Midbrain (tissue), 1 donor: ENCODE measurements at places on chromosomes 5 and 9.

GRCh38 chr5:31479706-31480105 is 52.2 kb downstream of the DROSHA start:
- DNase-seq = no peak

DNA sequence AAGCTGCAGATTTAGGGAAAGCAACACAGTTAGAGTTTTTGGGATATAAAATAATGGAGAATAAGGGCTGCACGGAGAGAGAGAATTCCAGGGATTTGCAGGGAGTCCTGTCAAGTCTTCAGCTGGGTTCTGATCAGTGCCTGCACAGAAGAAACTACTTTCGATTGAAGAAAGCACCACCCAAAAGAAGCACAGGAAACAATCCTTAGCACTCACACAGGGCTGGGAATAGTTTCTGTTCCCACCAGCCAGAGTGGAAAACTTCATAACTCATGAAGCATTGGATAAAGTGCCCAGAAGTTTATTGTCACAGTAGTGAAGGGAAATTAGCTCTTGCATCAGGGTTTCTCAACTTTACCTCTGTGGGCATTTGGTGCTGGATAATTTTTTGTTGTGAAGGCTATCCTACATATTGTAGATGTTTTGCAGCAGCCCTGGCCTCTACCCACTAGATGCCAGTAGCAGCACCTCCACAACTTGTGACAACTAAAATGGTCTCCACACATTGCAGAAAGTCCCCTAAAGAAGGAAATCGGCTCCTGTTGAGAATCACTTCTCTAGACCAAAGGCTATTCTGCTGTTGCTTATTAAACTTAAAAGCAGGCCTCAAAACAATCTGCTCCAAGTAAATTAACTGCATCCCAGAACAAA is 71.0 kb upstream of the FAM120A start:
- DNase-seq = no peak

DNA sequence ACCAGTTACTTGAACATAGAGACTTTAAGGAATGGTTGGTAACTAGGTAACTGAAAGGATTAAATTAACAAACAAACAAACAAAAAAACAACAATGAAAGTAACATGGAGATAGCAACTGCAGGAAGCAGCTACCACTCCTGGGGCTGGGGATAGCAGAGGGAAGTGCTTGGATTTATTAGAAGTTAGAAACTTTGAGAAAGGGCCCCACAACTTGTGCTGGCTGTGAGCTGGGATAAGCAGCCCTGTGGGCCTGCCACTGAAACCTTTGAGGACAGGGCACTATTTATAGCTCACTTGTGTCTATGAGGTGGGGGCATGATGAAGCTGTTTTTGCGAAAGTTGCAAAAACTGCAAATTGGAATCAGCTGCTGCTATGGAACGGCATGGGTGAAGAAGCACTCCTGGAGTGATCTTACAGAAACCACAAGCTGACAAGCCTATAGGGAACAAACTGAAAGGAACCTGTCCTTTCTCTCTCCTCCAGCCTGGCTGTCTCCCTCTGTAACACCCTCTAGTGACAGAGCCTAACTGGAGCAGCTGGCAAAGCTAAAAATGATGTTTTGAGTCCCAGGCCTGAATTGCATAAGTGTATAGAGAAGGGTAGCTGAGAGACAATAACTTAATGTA is 91.4 kb upstream of the RANBP6 start:
- DNase-seq = peak; percentile 35

GRCh38 chr5:125310749-125311148 is 564.3 kb upstream of the ZNF608 start:
- DNase-seq = no peak

GRCh38 chr9:29555502-29555901 is 1982.2 kb upstream of the C9orf72 start:
- no peak for DNase-seq

DNA sequence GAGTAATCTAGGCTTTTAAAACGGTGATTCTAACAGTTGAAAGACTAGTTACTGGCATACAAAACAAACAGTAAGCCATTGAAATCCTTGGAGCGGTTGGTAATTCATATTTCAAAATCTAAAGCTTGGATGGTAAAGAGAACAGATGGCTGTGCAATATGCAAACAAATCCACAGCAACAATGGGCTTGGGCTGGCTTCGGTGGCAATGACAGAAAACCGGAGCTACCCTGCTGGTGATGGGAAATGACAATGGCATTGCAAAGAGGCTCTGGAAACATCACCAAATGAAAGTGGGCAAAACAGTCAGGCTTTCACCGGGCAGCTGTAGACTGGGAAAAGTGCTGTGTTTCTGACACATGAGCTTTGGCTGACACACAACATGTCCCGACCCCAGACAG is 42.2 kb downstream of the MED27 start:
- no peak for DNase-seq

DNA sequence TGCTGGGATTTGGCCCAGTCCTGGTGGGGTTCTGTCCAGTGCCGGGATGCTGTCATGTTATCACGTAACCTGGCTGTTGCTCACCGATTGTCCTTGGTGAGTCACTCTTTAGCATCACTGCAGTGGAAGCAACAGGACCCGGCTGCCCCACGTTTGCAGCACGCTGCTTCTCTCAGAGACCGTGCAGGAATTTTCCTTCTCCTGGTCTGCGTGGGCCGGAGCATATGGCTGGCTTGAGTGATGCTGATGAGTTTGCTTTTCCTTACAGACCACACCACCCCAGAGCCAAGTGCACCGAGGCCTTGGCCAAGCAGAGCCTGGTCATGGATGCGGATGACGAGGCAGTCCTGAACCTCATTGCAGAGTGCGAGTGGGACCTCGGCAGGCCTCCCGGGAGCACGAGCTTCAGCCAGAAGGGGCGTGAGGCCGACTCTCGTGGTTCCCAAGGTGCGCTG is 21.4 kb downstream of the CEP72 start:
- DNase-seq = no peak

DNA sequence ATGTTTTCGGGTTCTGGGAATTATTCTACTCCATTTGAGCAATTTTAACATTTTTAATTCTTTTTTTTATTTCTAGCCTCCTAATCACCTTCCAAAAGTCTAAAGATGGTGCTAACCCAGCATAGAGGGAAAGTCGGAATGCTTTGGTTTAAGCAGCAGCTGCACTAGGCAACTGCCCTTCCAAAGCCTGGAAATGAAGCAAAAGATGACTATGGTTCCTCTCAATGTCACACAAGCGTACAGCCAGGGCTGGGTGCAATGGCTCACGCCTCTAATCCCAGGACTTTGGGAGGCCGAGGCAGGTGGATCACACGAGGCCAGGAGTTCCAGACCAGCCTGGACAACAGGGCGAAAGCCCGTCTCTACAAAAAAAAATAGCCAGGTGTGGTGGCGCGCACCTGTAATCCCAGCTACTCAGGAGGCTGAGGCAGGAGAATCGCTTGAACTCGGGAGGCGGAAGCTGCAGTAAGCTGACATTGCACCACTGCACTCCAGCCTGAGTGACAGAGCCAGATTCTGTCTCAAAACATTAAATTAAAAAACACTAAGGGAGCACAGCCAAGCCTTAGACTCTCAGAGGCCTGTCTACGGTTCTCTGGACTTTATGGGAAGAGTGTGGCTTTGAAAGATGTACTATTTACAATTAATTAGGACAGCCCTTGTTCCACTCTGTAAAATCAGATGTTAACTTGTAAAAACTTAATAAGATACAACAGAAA is 33.1 kb downstream of the ADAM19 start:
- no peak for DNase-seq

GRCh38 chr9:20197976-20198685 is 409.3 kb upstream of the SLC24A2 start:
- DNase-seq = peak; percentile 5

DNA sequence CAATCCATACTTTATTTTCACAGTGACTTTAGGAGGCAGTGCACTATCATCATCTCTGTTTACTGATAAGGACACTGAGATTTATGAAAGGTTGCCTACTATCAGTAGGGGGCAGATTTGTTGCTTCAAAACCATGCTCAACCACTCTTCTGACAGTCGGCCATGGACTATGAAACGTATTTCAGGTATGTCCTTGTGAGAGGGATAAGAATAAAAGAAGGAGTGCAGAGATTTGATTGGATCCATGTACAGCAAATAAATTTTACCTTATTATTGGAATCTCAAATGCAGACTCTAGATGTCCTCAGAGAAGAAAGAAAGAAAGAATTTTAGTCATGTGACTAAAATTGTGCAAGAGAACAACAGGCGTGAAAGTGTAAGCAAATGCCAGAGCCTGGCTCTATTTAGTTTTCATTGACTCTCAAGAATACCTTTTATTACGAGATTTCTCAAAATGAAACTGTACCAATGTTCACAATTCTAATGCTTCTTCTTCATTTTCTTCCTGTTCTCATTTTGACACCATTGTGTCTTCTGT is 296.6 kb upstream of the RASA1 start:
- DNase-seq = peak; percentile 12

- DNase-seq = no peak
These were observed 22.0 kb upstream of the RXRA start for GRCh38 chr9:134304261-134304660.

GRCh38 chr9:129184596-129185122 is 6.6 kb upstream of the IER5L start:
- DNase-seq = no peak

- no peak for DNase-seq
These were observed 693.2 kb upstream of the CHD1 start for GRCh38 chr5:99621772-99622681.

DNA sequence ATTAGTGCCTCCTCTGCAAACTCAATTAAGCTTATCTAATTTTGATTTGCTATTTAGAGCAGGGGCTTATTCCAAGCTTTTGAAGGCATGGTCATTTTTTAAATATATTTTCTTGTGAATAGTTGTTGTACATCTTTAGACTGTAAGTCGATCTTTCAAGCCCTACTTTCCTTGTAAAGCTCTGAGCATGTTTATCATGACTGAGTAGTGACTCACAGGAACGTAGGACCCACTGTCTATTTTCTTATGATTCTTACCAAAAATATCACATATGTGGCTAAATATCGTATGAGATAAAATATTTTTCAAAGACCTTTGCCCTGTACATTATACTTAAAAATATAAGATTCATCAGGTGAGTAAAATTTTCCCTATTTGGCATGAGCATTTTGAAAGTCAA is 440.4 kb upstream of the GRIN3A start:
- no peak for DNase-seq

GRCh38 chr5:32505756-32506155 is 61.2 kb upstream of the ZFR start:
- DNase-seq = no peak

- DNase-seq = no peak
These were observed 97.9 kb upstream of the SH3GL2 start for GRCh38 chr9:17480966-17481365.

GRCh38 chr5:133610489-133611356 is 1.6 kb downstream of the FSTL4 start:
- peak; percentile 69 for DNase-seq

- DNase-seq = no peak
These were observed 30.3 kb downstream of the FOXD1 start for GRCh38 chr5:73418244-73418691.

- DNase-seq = no peak
These were observed 12.5 kb upstream of the GADD45G start for GRCh38 chr9:89592213-89592815.

GRCh38 chr5:180027459-180028089 is 44.0 kb downstream of the RNF130 start:
- peak; percentile 20 for DNase-seq

GRCh38 chr9:117204971-117205370 is 209.9 kb downstream of the ASTN2 start:
- no peak for DNase-seq

DNA sequence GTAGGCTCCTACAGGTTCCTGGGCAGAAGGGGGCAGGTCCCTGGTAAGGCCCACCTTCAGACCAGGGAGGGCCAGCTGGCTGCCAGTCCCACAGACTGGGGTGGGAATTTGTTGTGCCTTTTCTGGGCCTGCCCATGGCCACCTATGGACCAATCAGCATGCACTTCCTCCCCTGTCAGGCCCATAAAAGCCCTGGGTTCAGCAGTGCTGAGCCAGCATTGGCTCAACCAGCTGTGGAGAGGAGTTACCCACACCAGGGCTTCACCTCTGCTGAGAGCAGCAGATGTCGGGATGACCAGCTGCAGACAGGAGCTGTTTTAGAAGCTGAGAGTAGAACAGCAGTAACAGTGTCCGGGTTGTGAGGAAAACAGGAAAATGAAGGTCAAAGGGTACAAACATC is 373.4 kb upstream of the ACO1 start:
- DNase-seq = no peak

DNA sequence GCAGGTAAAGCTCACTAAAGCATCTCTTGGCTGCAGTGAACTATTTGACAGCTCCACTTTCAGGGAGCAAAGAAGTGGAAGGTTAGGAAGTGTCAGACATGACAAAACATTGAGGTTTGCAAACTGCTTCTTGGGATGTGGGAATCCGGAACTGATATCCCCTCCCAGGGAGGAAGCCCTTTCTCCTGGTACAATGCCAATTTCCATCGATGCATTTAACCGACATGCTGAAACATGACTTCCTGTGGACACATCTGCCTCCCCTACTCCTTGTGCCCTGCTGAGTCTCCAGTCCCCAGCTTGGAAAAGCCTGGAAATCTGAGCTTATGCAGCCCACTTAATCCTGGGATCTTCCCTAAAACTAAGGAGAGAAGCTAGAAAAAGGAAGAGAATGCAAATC is 323.1 kb upstream of the DAP start:
- no peak for DNase-seq

DNA sequence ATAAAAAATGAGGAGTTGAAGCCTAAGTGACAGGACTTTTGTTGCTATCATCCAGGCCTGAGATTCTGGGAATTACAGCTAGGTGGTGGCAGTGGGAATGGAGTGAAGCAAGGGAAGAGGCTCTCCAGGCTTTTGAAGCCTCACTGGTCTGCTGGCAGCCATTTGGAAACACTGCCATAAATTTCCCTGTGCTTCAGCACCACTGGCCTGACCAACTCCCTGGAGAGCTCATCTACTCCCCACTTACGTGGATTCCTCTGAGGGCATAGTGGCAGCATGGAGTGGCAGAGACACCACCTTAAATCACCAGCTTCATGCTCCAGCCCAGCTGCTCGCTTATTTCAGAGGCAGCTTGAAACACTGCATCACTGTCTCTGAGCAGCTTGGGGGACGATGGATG is 518.2 kb downstream of the TLR4 start:
- DNase-seq = peak; percentile 24

DNA sequence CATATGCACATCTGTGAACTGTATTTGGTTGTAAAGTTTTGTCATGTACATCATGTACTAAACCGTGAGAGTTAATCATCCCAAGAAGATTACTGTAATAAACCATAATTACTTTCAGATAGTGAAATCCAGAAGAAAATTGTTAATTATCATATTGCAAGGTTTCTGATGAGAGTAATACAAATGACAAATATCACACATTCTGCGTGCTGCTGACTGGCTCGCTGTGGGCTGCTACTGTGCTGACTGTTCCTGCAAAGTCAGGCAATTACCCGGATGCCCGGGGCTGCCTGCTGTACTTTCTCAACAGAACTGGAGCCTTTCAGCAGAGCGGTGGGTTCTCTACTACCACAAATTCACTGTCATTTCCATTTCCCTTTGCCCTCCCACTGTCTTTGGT is 68.3 kb downstream of the SMARCA2 start:
- DNase-seq = no peak

DNA sequence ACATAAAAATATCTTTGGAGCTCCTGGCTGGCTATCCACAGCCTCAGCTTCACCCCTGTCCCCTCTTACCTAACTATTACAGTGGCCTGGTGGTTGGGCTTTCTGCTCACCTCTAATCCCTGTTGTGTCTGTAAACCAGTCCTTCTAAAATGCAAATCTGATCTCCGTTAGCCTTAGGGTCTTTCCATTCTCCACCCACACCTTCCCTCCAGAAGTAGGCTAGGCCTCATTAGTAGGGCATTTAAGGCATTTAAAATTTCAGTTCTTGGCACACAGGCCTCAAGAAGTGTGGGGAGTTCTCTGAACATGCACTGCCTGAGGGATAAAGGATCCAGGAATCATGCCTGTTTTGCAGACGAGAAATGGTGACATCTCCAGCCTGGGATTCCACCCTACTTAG is 26.4 kb upstream of the STC2 start:
- no peak for DNase-seq
